ENCODE measurements at places on chromosomes 1 and 21.

DNA sequence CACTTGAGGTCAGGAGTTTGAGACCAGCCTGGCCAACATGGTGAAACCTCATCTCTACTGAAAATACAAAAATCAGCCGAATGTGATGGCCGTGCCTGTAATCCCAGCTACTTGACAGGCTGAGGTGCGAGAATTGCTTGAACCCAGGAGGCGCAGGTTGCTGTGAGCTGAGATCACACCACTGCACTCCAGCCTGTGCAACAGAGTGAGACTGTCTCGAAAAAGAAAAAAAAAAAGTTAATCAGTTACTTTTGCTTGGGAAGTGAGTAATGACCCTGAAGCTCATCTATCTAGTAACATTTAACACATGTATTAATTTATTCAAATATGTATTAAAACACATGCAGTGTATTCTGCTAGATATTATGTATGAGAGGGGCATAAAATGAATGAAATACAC is 49.4 kb downstream of the ZNF326 start:
- no peak for DNase-seq

GRCh38 chr1:157202331-157202730 is 64.1 kb upstream of the ETV3 start:
- DNase-seq: no peak

DNA sequence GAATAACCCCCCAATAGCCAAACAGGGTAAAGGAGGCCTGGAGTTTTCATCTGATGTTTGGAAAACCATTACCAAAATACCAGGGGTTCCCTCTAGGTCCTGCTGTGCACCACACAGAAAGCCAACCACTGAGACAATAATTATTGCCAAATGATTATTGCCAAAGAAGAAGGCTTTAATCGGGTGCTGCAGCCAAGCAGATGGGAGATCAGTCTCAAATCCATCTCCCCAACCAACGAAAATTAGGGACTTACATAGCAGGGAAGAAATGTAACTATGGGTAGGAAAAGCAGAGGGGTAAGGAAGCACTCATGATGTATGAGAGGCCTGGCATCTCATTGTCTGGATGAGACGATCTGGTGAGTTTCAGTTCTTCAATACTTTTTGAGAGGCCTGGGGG is 28.8 kb upstream of the LPGAT1 start:
- no peak for DNase-seq

GRCh38 chr1:94621395-94621794 is 79.8 kb upstream of the F3 start:
- peak; percentile 78 for DNase-seq

DNA sequence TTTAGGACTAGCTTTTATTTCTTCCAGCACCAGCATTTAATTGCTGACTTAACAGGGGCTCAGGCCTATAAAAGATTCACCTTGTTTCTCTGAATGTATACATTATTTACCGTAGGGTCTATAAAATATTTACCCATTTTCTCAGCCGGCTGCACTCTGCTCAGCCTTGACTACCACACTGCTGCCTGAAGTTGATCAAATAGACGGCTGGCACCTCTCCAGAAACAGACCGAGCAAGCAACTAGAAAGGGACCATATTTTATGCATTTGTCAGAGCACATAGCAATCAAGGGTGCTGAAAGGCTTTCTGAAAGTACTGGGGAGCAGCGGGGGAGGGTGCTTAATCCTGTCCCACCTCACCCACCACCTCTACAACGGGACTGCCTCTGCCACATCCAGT is 64.7 kb upstream of the FGGY start:
- DNase-seq: peak; percentile 35

DNA sequence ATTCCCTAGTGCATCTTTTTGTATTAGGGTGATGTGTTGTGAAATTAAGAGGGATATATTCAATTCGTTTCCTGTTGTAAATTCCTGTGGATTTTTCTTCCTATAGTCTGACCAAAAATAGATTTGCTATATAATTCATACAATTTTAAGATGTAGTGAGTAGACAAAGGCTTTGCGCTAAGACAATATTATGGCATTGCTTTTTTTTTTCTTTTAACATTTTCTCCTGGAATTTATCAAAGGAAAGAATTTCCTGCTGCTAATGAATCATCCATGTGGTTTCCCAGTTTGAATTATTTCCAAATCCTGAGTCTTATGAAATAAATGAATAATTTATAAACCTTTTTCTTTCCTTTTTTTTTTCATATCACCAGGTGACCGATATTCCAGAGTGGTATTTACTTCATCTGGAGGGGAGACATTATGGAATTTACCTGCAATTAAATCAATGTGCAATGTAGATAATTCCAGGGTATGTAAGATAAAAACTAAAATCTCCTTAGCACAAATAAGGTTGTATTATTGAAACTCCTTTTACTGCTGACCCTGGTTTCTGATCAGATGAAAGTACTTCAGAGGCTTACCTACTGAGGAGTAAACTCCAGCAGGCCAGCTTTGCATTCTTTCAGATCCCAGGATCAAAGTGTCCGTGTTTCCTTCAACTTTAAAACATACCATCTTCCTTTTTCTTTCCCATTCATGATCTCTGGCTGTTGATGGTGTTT is 148.4 kb downstream of the TLR5 start:
- DNase-seq: no peak

DNA sequence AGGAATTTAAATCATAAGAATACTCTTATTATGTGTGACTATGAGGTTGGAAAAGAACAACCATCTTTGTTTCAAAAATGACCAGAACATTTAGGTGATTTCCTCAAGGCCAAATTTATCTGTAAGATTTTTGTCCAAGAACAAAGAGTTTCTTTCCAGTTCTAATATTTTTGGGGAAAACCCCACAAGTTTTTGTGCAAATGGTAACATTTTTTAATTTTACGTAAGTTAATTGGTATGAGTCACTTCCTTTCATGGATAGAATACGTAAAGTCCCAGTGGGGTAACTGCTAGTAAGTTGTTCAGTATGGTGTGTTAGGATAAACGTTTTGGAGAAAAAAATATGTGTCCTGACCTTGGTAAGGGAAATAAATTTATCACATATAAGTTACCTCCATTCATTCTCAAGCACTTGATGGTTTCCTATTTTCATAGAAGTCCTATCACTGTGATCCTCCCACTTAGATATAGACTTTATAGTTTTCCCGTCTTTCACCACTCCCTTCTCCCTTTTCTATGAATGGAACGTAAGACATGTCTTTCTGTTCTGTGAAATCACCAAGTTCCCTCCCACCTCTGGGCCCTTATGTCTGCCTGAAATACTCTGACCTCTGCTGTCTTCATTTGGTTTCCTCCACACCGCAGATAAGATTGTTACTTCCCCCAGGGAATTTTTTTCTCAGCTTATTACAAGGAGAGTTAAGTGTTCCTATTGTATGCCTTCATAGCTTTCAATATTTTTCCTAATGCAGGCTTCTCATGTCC is 34.9 kb upstream of the TSNAX start:
- DNase-seq: no peak

DNA sequence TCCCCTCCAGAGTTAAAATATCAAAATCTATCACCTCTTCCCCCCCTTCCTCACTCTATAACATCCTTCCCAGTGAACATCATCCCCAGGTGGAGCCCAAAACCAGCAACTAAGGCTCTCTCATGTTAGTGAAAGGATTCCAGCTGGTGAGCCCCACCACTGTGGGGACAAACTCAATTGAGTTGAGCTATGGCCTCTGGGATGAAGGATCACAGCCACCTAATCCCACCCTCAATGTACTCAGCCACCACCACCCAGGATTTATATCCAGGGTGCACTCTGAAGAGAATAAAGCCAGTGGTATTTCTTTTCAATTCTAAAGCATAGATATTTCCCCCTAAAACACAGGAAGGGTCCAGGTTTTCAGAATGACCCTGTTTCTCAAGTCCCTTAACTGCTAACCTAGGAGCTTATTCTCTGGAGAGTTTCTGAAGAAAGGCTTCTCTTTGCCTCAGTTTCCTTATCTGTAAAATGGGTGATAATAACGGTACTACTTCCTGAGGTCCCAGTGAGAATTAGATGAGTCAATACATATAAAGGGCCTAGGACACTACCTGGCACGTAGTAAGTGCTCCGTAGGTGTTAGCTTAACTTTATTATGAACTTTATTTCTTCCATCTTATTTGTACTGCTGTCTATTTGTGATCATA is 15.6 kb upstream of the BOLA1 start:
- no peak for DNase-seq

DNA sequence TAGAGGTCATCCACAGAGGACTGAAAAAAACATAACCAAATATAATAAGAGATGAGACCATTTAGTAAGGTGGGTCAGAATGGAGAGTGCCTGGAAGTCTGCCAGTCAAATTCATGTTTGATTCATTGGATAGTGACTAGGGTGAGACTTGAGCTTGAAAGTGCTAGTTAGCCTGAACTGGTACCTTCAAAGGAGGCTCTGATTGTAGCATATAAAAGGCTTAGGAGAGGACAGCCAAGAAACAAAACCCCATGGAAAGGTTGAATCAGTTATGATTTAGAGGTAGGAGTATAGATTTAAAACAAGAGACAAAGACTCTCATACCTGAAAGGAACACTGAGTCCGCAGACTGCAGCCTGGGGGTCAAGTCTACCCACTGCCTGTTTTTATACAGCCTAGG is 44.4 kb upstream of the LRRC8C start:
- DNase-seq: no peak

- no peak for DNase-seq
Observed at GRCh38 chr1:30129001-30129408, 594.4 kb downstream of the MATN1 start.

DNA sequence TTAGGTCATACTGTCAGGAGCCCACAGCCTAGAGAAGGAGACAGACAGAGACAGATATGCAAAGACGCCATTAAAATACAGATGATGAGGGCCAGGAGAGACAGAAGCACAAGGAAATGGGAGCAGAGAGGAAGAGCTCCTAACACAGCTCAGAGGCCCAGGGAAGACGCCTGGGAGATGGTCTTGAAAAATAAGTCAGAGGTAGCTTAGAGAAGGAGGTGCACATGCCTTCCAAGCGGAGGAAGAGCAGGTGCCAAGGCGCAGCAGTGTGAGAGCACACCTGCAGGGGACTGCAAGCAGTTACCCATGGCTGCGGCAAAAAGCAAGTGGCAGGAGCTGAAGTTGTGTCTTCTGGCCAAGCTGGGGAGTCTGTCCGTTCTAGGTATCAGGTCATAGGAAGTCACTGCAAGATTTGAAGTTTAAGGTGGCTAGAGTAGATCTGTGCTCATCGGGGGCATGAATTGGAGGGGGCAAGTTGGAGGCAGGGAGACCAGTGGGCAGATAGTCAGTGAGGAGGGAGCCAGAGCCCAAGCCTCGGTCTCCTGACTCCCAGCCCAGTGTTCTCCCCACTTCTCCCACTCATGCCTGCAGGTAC is 1.3 kb upstream of the TRABD2B start:
- no peak for DNase-seq

DNA sequence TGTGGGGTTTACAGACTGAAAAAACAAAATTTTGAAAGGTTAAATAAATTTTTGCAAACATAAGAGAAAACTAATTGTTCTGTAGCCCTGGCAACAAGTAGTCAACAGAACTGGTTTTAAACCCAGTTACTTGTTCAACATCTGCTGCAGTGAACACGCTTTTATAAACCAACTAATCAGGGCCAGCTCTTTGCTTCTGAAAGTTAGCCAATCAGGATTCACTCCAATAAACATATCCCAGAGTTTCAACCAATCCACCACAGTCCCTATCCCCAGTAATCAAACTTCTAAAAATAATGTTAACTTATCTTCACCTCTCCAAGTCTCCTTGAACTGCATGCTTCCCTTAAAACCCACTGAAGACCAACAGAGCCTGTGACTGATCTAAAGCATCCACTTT is 306.6 kb downstream of the CTH start:
- no peak for DNase-seq

GRCh38 chr1:47680815-47681475 is 243.1 kb downstream of the FOXD2 start:
- DNase-seq: no peak

DNA sequence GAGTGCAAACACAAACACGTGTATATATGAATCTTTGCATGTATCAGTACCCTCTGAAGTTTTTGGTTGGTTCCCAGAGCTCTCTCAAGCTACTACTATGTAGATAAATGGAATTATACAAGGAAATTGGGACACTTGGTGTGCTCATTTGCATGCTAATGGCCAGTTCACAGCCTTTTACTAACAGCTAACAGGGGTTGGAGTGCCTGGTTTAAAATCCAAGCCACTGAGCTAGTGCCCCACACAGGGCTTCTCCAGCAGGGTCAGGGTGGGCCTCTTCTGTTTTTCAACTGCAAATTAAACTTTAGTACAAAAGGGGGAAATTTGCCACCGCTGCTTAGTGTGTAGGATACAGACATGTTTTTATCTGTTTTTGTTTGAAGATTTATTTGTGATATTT is 121.0 kb downstream of the ATP5PO start:
- no peak for DNase-seq

DNA sequence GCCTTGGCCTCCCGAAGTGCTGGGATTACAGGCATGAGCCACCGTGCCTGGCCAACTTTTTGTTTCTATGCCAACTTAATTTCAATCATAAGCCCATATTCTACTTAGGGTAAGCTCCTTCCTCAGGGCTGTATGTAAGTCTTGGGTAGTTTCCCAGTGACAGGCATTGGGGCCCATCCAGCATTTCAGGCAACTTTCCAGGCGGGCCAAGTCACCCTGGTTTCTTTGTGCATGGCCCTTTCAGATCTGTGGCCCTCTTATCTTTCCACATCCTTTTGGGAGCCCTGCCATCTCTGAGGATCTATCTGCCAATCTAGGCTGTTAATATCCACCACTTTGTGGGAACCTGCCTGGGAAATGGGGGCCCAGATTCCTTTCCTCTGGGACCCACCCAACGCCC is 58.7 kb downstream of the TNN start:
- no peak for DNase-seq

DNA sequence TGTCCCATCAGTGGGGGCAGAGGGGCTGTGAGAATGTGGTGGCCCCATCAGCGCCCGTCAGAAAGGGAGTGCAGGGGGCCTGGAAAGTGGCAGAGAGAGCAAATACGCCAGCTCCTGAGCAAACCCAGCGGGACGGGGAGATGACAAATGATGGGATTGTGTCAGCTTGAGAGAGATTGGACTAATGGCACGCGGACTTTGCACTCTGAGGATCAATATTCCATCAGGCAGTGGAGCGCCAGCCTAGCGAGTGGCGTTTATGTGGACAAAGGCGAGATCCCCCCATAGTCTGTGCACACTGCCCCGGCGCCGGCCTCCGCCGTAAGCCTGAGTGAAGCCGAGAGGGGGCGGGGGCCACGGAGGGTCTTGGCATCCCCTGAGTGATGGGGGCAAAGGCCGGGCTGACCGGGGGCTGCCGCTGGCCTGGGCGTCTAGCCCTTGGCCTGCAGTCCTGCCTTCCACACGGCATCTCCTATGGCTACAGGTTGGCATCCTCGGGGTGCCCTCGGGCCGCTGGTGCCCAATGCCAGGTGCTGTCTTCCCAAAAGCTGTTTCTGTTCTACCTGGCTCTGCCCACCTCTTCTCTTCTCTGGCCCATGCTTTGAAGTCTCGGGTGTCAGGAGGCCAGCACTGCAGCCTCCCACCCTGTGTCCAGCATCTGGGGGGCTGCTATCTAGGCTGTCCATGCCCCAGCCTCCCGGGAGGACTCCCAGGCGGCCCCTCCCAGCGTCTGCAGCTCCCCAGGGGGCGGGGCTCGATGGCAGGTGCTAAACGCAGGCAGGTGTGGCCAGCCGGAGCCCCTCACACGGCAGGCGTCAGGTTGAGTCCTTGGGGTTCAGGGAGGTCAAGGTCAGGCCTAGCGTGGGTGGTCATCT is 46.5 kb downstream of the PRDM16 start:
- DNase-seq: no peak

GRCh38 chr21:34132202-34132601 is 58.8 kb downstream of the MRPS6 start:
- no peak for DNase-seq

Measured in left colon (tissue), 2 donors.